Islet precursor cell (in vitro differentiated cells): ENCODE measurements at places on chromosomes 6 and 20.

- no peak for DNase-seq
Measured at GRCh38 chr6:73857341-73857890, 161.4 kb downstream of the CD109 start.

DNA sequence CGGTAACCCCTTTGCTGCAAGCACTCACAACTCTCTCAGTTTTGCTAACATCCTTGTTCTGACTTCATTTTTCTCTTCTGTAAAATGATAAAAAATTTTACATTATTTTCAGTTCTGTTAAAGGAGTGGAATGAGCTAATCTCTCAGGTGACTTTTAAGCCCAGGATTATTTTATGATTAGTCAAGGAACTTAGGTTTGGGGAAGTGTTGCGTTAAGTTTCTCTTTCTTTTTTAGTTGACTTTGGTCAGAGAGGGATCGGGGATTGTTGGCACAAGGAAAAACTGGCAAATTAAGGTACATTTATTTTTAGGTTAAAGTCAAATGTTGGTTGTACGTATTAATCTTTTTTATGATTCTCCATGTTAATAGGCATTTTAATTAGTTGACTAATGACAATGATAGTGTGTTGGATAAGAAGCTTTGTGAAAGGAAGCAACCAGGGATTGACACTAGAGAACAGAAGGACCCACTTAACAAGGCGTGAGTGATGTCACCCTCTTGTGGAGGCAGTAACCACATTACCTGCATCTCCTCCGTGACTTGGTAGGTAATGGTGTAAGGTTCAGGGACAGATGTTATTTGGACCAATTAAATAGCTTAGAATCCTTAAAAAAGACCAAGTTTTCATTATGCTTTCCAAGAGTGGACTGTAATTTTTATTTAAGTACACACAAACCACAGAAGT, 31.6 kb downstream of the CD83 start:
- DNase-seq, result no peak

GRCh38 chr20:48791014-48791413, 36.8 kb downstream of the PREX1 start:
- DNase-seq, result no peak

DNA sequence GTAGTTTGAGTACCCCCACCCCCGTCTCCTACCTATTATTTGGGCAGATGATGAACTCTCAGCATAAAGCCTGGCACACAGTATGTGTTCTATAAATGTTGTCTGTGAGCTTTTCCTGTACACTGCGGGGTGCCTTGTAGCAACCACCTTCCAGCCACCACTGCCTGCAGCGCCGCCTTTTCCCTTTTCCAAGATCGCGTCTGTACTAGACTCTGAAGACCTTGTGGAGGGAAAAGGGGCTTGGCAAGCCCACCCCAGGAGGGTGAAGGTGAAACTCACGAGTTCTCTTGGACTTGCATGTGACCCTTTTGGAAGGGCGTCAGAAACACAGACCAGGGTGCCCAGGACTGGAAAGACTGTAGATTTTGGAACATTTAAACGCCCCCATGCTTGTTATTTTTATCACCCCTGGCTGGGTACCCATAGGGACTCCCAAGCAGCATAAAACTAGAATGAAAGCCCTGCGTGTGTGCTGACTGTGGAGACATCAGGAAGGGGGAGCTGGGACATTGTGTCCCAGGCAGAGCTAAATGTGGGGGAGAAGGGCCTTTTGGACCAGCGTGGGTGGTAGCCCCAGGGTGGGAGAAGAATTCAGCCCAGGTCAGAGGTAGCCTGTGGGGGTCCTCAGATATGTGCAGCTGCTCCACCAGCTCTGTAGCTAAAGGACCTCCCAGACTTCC, 8.3 kb downstream of the BAK1 start:
- no peak for DNase-seq

GRCh38 chr6:61193771-61194170, 1092.3 kb downstream of the KHDRBS2 start:
- no peak for DNase-seq

GRCh38 chr20:63366390-63367365, 5.5 kb upstream of the CHRNA4 start:
- no peak for DNase-seq

- no peak for DNase-seq
Measured at GRCh38 chr20:46220455-46221207, 87.7 kb downstream of the CDH22 start.

GRCh38 chr20:2894221-2894620, 20.9 kb downstream of the PTPRA start:
- no peak for DNase-seq
